ENCODE measurements at places on chromosomes 7 and 10.
A peak's percentile ranks its signal among the peaks of the same experiment; 100 is the strongest.

DNA sequence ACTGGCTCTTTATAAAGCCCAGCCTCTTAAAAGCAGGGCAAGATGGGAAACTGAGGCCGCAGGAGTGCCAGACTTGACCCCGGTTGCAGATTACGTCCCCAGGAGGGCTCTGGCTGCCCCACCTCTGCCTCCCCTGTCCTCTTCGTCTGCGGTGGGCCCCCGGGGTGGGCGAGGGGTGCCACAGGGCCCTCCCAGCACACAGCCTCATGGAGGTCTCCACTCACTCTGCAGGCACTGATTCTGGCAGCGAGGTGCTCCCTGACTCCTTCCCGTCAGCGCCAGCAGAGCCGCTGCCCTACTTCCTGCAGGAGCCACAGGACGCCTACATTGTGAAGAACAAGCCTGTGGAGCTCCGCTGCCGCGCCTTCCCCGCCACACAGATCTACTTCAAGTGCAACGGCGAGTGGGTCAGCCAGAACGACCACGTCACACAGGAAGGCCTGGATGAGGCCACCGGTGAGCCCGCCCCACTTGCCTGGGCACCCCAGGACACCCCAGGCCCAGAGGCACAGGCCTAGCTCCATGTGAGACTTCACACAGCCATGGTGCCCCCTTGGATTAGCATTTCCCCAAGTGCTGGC lies 39.4 kb upstream of the SLC29A3 start:
- no peak for DNase-seq
- peaks cover 57% of the 10 kb centered on the region for H3K36me3 ChIP-seq
- no peaks in the 10 kb centered on the region for H3K27me3 ChIP-seq
- H3K4me3 ChIP-seq, result no peak overlapping the region

DNA sequence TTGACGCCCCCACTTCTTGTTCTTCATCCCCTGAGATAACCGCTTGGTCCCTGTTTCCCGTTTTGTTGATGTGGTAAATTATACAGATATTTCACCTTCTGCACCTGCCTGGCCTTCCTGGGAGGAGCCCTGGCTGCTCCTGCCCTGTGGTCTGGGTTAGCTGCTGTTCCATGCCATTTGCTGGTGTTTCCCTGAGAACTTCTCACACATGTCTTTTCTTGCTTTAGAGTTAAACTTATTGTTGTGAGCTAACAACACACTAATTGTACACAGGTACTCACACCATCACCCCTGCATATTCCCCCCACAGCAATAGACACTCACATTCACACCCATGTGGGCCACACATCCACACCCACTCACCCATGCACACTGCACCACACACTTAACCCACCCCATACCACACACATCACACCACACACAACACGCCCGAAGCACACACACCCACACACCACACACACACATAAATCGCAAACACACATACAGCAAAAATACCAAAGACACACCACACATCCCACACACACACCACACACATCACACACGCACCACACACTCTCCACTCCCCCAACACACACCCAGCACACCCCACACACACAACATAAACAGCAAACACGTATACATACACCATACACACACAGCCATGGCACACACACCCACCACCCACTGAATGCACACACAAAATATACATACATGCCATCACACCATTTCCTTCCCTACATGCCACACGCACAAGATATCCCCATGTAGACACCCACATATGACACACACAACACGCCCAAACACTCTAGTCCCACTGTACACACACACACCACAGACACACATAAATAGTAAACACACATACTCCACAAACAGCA lies 19.4 kb upstream of the ANTXRL start:
- H3K27ac ChIP-seq, result no peak overlapping the region
- no peaks in the 10 kb centered on the region for H3K36me3 ChIP-seq
- no peaks in the 10 kb centered on the region for H3K27me3 ChIP-seq
- peak overlapping the region; percentile 42 for H3K4me3 ChIP-seq
- peaks cover 17% of the 10 kb centered on the region for H3K4me1 ChIP-seq
- DNase-seq, result no peak

- no peak for DNase-seq
- no peaks in the 10 kb centered on the region for H3K27me3 ChIP-seq
- H3K4me1 ChIP-seq, result no peaks in the 10 kb centered on the region
- H3K36me3 ChIP-seq, result no peaks in the 10 kb centered on the region
- no peak overlapping the region for H3K27ac ChIP-seq
Measured at GRCh38 chr7:91462316-91462715, 198.1 kb downstream of the FZD1 start.

- no peak overlapping the region for H3K4me3 ChIP-seq
- no peak overlapping the region for H3K27ac ChIP-seq
- H3K36me3 ChIP-seq, result no peaks in the 10 kb centered on the region
- H3K27me3 ChIP-seq, result no peaks in the 10 kb centered on the region
Measured at GRCh38 chr10:13056456-13057077, 43.4 kb upstream of the OPTN start.

DNA sequence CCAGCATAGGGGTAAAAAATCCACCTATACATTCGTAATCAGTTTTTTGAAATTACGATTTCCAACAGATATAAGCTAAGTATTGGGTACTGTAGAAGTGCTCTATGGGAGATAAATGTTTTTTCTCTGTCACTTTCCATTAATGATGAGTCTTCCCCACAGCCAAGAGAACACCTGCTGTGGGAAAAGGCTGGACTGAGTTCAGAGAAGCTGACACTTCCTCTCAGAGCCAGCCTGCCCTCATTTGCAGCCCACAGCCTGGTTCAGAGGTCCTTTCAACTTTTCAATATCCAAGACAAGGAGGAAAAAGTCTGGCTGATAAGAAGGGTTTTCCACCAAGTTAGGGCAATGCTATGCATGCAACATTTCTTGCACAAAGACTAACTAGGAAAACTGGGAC lies 64.5 kb upstream of the DNAJB12 start:
- no peak for DNase-seq
- no peak overlapping the region for H3K27ac ChIP-seq
- peaks cover 2% of the 10 kb centered on the region for H3K4me1 ChIP-seq

DNA sequence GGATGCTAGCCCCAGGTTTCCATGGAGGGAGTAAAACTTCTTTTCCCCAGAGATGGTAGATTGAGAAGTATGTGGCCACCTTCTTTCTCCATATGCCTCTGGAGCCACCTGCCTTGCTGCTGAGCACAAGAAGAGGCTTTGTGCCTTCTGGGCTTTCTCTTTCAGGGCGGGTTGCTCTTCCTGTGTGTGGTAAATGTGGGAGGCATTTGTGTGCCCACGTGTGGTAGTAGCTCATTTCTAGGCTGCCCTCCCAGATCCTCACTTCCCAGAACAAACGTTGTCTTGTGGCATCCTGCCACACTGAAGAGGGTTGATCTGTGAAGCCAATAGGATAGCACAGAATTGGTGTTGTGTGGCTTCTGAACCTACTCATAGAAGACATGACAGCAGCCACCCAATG lies 342.0 kb upstream of the PODXL start:
- peaks cover 2% of the 10 kb centered on the region for H3K4me1 ChIP-seq
- H3K36me3 ChIP-seq, result no peaks in the 10 kb centered on the region
- no peak overlapping the region for H3K4me3 ChIP-seq
- no peak overlapping the region for H3K27ac ChIP-seq
- H3K27me3 ChIP-seq, result peaks cover 9% of the 10 kb centered on the region

- no peaks in the 10 kb centered on the region for H3K27me3 ChIP-seq
- no peak overlapping the region for H3K4me3 ChIP-seq
- H3K27ac ChIP-seq, result no peak overlapping the region
- H3K4me1 ChIP-seq, result peaks cover 9% of the 10 kb centered on the region
- no peak for DNase-seq
Measured at GRCh38 chr10:4635388-4635787, 190.6 kb upstream of the AKR1E2 start.

DNA sequence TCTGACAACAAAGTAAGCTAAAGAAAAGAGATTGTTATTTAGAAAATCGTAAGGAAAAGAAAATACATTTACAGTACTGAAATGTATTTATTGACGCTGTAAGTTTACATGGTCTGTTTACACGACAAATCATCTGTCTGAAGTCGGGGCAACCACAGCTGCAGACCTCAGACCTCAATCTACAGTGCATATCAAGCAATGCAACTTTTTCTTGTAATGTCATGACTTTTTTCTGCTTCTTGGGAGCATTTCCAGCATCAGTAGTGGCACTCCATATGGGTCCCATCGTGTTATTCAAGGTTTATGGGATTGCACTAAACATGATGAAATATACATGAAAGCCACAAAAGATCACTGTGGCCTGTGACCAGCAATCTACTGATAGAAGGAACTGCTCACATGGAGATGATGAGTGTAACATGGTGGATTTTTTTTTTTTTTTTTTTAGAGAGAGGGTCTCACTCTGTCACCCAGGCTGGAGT lies 77.1 kb downstream of the MTPN start:
- H3K4me1 ChIP-seq, result no peaks in the 10 kb centered on the region
- no peak overlapping the region for H3K27ac ChIP-seq
- no peak overlapping the region for H3K4me3 ChIP-seq
- no peaks in the 10 kb centered on the region for H3K27me3 ChIP-seq

DNA sequence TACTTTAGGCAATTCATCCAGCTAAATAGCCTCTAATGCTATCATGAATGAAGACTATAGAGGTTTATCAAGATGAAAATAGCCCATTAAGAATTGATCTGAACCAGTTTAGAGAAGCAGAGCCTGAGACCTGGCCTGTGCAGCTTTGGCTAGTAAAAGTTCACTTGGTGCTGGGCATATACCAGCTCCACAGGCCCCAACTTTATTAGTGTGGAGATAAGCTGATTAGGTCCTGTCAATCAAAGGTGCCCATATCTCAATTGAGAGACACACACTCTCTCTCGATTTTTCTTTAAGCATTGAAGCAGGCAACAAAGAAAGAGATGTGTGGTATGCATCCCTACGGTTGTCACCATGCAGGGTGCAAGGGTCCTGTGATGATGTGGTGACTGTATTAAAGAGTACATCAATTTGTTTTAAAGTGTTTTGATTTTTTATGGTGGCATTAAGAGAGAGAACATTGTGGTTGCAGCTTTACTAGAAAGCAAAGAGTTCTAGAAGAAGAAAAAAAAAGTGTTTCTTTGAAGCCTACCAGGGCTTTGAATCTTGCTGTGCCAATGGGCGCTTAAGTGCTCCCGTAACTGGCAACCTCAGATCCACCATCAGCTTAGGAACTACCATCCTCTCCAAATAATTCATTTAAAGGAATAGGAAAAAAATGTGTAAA lies 111.6 kb downstream of the VTI1A start:
- no peak overlapping the region for H3K27ac ChIP-seq
- no peaks in the 10 kb centered on the region for H3K4me1 ChIP-seq
- no peak overlapping the region for H3K4me3 ChIP-seq
- H3K27me3 ChIP-seq, result no peaks in the 10 kb centered on the region
- no peak for DNase-seq
- no peaks in the 10 kb centered on the region for H3K36me3 ChIP-seq

DNA sequence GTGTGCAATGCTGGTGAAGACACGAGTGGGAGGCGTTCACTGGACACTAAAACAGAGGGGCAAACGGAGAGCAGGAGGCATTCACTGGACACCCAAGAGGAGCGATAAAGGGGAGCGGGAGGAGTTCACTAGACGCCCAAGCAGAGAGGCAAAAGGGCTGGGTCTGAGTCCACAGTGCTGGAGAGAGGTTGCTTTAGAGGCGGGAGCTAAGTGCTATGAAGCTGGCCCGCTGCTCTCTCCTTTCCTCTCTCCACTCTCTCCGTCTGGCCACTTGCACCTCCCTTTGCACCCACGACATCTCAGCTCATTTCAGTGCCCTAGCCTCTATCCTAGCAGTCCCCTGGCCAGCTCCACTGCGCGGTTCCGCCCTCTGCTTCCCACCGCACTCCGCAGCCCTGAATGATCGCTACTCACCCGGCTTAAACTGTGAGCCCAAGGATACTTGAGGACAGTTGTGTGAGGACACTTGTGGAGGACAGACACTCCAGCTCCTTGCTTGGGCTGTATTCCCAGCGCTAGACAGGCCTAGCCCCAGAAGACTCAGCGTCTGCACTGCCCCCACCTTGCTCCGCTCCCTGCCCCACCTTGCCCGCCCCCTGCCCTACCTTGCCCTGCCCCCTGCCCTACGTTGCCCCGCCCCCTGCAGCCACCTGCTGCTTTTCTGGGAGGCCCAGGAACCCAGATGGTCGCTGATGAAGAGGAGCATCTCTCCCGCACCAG lies 78.8 kb upstream of the CPXM2 start:
- no peaks in the 10 kb centered on the region for H3K36me3 ChIP-seq
- H3K27me3 ChIP-seq, result peaks cover 20% of the 10 kb centered on the region
- DNase-seq, result no peak
- H3K4me3 ChIP-seq, result no peak overlapping the region
- no peak overlapping the region for H3K27ac ChIP-seq

GRCh38 chr7:111091593-111092358 lies 849 bp downstream of the LRRN3 start:
- H3K27ac ChIP-seq, result no peak overlapping the region
- no peak for DNase-seq
- no peaks in the 10 kb centered on the region for H3K36me3 ChIP-seq
- H3K4me3 ChIP-seq, result no peak overlapping the region
- no peaks in the 10 kb centered on the region for H3K27me3 ChIP-seq

- DNase-seq, result no peak
- no peak overlapping the region for H3K4me3 ChIP-seq
Measured at GRCh38 chr7:116592445-116592844, 67.6 kb downstream of the CAV1 start.

- no peaks in the 10 kb centered on the region for H3K4me1 ChIP-seq
- H3K27me3 ChIP-seq, result no peaks in the 10 kb centered on the region
- H3K36me3 ChIP-seq, result no peaks in the 10 kb centered on the region
- H3K27ac ChIP-seq, result no peak overlapping the region
Measured at GRCh38 chr10:112520914-112521313, 73.9 kb downstream of the VTI1A start.

- no peak overlapping the region for H3K27ac ChIP-seq
- no peak for DNase-seq
- no peak overlapping the region for H3K4me3 ChIP-seq
- no peaks in the 10 kb centered on the region for H3K36me3 ChIP-seq
- no peaks in the 10 kb centered on the region for H3K4me1 ChIP-seq
Measured at GRCh38 chr10:85902051-85902450, 464.5 kb downstream of the GRID1 start.

DNA sequence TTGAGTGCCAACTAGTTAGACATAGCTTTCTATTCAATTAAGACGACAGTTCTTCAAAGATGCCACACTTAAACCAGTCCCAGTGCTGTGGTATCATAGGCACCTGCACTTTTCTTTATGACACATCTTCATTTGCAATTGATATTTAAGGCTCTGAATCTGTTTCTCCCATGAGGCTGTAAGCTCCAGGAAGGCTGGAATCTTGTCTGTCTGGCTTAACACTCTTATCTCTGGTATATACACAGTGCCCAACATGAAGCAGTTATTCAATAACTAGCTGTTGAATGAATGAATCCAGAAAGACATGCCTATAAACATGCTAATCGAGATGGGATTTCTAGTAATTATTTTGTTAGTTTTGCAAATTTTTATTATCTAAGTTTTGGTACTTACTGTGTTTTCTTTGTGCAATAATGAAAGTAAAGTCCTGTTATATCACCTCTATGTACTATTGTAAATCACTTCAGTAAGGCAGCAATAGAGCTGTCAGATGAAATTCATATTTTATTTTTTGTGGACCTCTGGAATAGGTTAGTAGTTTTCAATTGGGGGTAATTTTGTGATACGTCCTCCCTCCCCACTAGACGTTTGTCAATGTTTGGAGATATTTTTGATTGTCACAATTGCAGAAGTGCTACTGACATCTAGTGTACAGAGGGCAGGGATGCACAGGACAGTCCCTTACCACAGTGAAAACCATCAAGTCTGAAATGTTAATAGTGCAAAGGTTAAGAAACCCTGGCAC lies 51.3 kb upstream of the STEAP4 start:
- H3K4me1 ChIP-seq, result no peaks in the 10 kb centered on the region
- no peaks in the 10 kb centered on the region for H3K36me3 ChIP-seq
- H3K27me3 ChIP-seq, result no peaks in the 10 kb centered on the region
- peak; percentile 51 for DNase-seq
- H3K4me3 ChIP-seq, result no peak overlapping the region
- H3K27ac ChIP-seq, result no peak overlapping the region

Measured in trophoblast cell (in vitro differentiated cells and primary cell).